Neural progenitor cell (in vitro differentiated cells): ENCODE measurements at places on chromosomes 2 and 18. TPM values are rescaled to one million over a fixed set of nuclear protein-coding genes. Genes with fewer than 3 reads are reported as not detected.

DNA sequence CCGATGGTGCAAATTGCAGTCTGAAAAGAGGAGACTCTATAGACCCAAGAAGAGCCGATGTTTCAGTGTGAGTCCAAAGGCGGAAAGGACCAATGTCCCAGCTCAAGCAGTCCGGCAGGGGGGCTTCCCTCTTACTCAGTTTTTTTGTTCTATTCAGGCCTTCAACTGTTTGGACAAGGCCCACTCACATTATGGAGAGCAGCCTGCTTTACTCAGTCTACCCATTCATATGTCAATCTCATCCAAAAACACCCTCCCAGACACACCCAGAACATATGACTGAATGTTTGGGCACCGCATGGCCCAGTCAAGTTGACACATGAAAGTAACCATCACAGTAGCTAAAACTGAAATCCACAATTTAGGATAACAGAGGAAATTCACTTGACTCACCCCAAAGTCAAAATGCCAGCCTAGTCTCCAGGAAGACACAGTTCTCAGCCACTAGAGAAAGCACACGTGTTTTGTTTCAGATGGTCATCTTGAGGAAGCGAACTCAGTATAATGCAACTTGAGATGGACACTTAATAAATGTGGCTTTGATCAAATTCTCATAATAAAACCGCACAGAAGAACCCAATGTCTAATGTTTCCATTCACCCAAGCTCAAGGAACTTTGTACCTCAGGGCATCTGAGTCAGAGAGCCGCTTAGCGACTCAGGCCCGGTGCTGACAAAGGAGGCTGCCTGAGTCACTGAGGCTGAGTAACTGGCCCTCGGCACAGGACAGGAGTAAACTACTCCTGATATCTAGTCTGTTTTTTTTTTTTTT is 2.4 kb downstream of the FHL2 start:
- DNase-seq = no peak

DNA sequence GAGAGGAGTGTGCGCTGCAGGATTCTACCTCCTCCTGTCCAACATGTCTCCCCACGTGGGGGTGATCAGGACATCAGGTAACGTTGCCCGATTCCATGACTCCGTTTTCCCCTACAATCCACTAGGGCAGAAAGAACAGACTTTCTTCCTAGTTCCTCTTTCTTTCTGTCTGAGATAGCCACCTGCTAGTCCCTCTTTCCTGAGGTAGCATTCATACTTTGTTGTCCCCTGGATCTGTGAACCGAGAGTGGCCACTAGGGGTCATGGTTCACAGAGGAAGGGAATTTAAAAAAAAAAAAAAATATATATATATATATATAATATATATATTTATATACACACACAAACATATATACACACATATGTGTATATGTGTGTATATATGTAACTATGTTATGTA is 210.0 kb upstream of the ZNF521 start:
- peak; percentile 48 for DNase-seq

- DNase-seq = no peak
These were observed 126.8 kb downstream of the ZNF521 start for GRCh38 chr18:25225151-25225550.

- DNase-seq = no peak
These were observed 63.8 kb upstream of the TNP1 start for GRCh38 chr2:216923706-216924105.

DNA sequence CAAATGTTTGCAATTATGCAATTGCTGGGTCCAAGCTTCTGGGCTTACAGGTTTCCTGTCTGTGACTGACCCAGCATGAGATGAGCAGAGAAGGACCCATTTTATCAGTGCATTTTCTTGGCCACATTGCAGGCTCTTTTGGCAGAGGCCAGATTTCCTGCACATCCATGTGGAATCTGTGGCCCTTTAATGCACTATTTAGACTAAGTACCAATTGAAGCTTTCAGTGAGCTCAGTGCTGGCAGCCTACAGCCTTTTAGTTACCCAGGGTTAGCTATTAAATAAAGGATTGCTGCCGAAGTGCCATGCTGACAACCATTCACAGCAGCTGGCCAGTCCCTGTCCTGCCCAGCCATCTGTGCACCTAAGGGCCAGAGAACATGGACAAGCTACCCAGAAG is 165.0 kb downstream of the ANKRD30B start:
- no peak for DNase-seq

The ST6GAL2 gene
- total RNA-seq = 10.1 and 12.8 TPM in 2 replicates

DNA sequence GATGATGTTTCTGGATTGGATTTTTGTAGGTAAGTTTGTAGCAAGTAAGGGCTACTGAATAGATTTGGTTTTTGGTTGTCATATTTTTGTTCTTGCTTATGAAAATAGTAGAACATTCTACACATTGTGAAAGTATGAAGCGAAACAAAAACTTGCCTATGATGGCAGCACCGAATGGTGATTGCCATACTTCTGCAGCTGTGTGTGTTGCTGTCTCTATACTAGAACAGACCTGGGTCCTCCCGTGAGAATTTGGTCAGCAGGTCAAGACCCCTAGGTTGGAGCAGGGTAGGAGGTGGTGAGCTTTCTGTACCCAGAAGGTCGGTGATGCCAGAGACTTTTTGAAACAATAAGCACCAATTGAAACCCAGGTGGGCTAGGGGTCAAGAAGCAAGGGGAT is 322.6 kb downstream of the PRKCE start:
- no peak for DNase-seq

GRCh38 chr2:148577845-148578492 is 66.6 kb upstream of the EPC2 start:
- DNase-seq = peak; percentile 74

DNA sequence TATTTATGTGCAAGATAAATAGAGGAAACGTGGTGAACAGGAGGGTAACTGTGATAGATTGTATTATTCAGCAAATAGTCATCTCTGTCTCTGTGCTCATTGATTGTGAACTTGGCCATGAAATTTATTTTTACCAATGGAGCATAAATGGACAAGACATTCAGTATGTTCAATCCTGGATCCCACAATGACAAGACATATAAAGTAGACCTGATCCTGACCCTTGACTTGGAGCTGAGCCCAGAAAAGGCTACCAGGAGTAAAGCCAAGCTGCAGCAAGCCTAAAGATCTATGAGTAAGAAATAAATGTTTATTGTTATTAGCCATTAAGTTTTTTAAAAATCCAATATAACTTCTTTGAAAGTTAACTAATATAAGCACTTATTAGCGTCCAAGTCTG is 531.2 kb downstream of the PIK3C3 start:
- DNase-seq = no peak

The SEH1L gene
- 40.5 and 48.6 TPM in 2 replicates for total RNA-seq

DNA sequence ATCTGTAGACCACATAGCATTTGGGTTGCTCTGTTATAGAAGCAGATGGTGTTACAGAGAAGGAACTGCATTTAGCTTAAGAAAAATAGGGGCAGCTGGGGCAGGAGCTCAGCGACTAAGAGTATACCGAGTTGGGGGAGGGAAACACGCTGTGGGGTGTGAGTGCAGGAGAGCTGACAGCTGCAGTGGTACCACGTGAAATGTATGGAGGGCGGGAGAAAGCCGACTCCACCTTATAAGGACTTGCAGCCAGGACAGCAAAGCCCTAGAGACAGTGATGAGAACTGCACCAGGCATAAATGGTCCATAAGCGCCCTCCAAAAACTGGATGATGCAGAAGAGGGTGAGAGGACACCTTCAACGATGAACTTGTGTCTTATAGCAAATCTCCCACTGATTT is 237.6 kb downstream of the PRKCE start:
- DNase-seq = peak; percentile 33

DNA sequence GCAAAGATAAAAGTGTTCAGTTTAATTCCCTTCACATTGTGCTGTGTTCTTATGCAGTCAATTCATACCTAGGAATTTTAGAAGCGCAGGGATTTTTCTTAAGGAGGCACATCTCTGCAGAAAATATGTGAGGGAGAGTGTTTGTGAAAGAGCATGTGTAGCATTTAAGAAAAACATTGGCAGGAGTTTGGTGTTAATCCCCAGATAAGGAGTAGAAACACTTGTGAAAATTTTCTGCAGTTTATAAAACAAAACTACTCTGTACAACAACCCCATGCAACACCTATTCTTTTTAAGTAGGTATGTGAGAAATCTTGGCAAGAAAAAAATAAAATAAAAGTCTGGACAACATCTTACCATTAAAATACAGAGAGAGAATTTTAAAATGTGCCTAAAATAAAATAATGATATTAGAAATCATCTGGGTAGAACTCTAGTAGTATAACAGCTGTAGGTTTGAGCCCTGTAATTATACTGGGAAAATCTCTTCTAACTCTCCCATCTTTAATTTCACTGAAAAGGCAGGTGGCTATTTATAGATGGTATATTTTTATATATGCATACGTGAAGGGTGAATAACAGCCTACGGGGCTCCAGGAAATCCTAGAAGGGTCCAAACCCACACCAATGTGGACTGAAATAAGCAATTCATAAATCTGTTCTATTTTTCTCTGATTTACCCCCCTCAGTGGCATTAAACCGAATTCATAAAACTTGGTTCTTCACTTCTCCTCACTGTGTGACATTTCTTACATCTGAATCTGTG is 6.6 kb downstream of the FZD7 start:
- no peak for DNase-seq

DNA sequence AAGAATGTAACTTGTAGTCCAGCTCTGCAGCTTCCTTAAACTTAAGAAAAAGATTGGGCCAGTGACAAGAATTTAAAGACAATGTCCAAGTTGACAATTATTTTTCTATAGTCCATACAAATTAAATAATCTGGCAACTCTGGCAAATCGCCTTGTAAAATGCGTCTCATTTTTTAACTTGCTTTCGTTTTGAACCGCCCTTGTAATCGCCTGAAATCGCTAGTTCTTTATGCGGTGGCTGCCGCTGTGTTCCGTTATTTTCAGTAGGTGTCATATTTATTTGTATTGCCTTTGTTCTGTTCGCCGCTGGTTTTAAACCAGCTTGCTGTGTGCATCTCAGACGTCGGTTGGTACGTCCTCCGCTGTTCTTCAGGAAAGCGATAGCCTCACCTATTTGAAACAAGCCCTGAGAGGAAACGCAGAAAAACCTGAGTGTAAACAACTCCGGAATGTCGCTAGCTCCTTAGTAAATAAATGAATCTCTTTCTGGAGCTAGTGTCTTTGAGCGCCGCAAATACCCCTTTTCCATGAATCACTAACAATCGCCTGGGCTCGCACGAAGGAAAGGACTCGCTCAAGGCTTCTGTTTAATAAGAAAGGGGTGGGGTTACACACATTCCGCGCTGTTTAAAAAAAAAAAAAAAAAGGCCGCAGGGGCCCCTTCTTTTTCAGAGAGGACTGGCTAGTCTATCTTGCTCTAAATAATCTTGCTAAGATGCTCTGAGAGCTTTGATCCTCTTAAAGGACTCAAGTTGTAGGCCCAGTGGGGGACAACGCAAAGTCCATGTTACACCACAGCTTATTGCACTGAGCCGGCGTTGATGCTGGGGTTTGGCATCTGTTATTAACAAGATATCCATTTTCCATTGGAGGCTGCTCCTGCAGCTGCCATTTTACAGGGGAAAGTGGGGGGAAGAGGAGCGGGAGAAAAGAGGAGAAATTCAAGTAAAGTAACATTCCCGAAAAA is 3.0 kb downstream of the HOXD8 start:
- peak; percentile 47 for DNase-seq

DNA sequence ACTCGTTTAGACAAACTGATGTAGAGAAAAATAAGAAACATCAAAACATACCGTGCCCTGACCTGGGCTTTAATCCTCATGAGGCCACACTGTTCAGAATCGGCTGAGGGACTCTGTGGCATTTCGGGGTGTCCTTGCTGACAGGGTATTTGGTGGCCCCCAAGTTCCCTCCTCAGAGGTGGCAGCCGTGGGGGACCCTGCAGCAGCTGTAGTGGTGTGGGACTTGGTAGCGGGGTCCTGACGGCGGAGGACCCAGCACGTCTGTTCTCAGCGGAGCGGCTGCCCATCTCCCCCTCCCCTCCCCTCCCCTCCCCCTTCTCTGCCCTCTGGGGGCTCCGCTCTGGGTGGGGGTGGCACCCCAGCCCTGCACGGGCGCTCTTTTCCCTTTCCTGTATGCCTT is 18.4 kb downstream of the KCNG2 start:
- DNase-seq = no peak

GRCh38 chr2:8412082-8412481 is 269.8 kb upstream of the ID2 start:
- no peak for DNase-seq

- no peak for DNase-seq
These were observed 292.1 kb upstream of the FBXO11 start for GRCh38 chr2:48198371-48198770.

The KATNAL2 gene
- total RNA-seq = 28.6 and 39.9 TPM in 2 replicates

The FBXO48 gene
- 2.7 and 2.9 TPM in 2 replicates for total RNA-seq

DNA sequence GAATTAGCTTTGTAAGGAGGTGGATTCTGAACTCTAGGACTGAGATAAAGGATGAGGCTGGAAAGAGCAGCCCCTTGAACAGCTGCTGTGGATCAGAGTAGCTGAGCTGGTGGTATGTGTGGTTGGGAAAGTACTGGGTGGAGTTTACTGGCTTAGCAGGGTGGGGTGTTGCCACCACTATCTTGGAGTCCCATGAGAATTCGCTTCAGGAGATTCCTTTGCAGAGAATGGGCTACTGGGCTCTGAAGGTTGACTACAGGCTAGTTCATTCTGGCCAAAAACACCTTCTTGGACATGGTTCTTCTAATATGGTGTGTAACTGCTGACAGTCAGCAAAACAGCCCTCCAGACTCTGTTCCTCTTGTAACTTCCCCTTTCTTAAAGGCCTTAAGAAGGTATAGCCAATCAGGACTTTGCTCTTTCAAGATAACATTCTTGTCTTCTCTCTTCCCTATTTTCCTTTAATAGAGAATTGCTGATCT is 52.7 kb downstream of the TET3 start:
- no peak for DNase-seq

GRCh38 chr2:112848833-112849232 is 12.3 kb upstream of the IL1B start:
- no peak for DNase-seq

DNA sequence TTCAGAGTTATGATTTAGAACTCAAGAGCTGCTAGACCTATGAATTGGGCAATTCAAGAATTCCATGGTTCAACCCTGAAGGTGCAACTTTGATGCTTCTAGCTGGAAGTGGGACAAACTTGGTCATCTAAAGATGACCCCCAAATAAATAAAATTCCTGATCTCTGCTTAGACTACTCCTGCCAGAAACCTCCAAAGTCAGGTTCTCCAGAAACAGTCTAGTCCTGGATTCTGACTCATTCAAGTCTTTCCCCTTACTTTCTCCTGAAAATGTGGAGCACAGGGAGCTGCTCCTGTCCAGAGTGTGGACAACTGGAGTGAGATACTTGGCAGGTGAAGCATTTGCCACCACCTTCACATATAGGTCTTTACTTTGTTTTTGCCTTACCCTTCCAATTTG is 557.7 kb upstream of the TNP1 start:
- DNase-seq = no peak

GRCh38 chr2:221943076-221943810 is 355.6 kb downstream of the PAX3 start:
- DNase-seq = no peak

- no peak for DNase-seq
These were observed 43.0 kb upstream of the KCNF1 start for GRCh38 chr2:10868465-10869314.

- peak; percentile 13 for DNase-seq
These were observed 91.4 kb downstream of the COL6A3 start for GRCh38 chr2:237322564-237322963.

GRCh38 chr2:239724194-239724849 is 300.8 kb downstream of the NDUFA10 start:
- DNase-seq = no peak

- no peak for DNase-seq
These were observed 277.2 kb downstream of the AGPS start for GRCh38 chr2:177669625-177670330.

The SCN1A gene
- total RNA-seq = 1.3 and 2.7 TPM in 2 replicates

The DUSP2 gene
- total RNA-seq = 2.3 TPM in 1 of 2 replicates, not detected in the other
